ENCODE measurements at places on chromosomes 11 and 22.

DNA sequence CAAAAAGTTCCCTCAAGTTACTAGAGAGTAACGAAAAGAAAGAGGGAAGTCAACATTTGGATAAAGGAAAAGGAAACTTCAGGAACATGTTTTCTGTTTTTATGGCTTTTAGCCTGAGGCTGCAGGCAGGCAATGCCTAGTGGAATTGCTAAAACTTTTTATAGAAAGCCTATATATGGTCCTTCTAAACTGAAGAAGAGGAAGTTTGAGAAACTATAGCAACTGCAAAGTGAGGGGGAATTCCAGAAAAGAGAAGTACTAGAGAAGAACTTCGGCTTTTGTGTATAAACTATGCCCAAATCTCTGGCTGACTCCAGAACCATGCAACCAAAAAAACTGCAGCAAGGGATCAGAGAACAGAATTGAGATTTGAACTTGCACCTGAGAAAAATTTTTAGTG, 74.3 kb upstream of the ARHGAP42 start:
- no peak for DNase-seq

GRCh38 chr11:11125618-11126017, 227.4 kb downstream of the CSNK2A3 start:
- DNase-seq, result no peak

DNA sequence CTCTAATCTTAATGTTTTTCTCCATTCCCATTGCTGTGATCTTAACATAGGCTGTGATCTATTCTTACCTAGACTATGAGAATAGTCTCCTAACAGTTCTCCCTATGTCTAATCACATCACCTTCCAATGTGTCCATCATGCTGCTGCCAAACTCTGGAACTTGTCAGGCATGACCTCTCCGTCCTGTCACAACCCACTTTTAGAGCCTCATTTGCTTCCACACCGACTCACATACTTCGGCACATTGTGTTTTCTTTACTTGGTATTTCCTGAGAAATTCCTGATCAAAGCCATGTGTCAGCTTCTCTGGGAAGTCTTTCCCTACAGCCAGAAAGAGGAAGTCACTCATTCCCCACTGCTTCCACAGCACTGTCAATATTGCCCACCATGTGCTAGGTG, 40.5 kb upstream of the BIRC3 start:
- no peak for DNase-seq

GRCh38 chr22:25368271-25368670, 148.8 kb downstream of the CRYBB2 start:
- DNase-seq, result no peak

DNA sequence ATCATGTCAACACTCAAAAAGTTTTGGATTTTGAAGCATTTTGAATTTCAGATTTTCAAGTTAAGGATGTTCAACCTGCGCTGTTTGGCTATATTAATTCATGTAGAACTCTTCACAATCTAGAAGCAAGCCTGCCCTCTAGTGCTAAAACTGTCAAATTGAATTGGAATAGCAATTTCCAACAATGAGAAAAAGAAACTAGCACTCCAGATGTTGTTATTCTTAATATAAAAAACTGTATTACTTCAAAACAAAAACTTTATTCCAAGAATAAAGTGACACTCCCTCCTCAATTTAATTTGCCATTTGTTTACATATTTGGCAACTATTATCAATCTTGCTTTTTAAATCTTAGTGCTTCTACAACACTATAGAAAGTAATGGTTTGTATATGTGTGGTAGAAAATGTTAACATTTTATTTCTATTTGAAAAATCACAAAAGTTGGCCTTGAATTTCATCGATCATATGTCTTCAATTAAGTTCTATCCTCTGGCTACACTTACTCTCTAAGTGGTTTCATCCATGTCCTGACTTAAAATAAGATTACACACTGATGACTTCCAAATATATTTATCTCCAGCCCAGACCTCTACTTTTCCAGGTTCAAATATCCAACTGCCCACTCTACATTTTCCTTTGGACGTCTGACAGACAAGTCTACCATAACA, 36.6 kb downstream of the DCUN1D5 start:
- no peak for DNase-seq

- no peak for DNase-seq
Measured at GRCh38 chr11:18265949-18266348, at the start of gene SAA1. Gene SAA1, plus strand, starts transcription at chr11:18266264. Its CDS starts 624 bp downstream, at chr11:18266888.

Data from DND-41 (cell line).